ENCODE measurements at places on chromosomes 7 and 10. TPM values are rescaled to one million over a fixed set of nuclear protein-coding genes. Genes with fewer than 3 reads are reported as not detected.

The TLX1 gene
- total RNA-seq: not detected

The C7orf33 gene
- total RNA-seq: not detected

The PBLD gene
- total RNA-seq: 1.4 TPM

The PRTFDC1 gene
- 1.7 TPM for total RNA-seq

The TMEM196 gene
- total RNA-seq: not detected

All from activated CD4-positive, alpha-beta memory T cell treated with anti-CD3 and anti-CD28 coated beads, Interleukin-2, amount 10 ng/mL, durations not matched to agents 7 days and 5 days (primary cell).